Panc1 (cell line): ENCODE measurements at places on chromosomes 4 and X.

DNA sequence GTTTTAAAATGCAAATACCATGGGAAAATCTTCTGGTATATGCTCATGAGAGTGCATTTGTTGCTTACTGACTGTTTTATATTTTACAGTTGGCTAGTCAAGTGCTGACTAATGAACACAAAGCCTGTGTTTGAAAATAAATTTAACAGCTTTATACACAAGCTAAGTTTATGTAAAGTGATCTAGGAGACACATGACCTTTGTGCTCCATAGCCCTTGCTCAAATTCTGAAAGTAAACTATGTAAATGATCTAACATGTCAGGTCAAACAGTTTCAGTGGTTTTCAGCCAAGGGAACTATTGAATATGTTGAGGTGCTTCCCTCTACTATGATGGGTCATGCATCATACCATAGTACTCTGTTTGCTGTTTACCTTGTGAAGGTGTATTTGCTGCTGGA lies 36.7 kb downstream of the DIAPH2 start:
- DNase-seq = no peak

DNA sequence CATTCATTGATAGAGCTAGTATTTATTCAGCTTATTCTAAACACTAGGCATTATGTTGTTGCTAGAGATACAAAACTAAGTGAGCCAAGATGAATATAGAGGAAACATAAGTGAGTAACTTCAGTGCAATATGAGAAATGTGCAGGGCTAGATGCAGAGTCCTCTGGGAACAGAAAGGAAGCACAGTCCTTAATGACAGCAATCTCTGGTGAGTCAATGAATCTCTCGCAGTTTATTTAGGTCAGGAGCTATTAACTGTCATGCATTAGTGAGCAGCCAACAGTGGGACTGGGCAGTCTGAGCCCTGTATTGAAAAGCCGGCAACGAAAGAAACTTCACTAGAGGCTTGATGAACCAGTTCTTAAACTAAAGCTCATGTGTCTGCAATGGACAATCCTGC lies 598.1 kb upstream of the MAGEB2 start:
- DNase-seq = no peak

DNA sequence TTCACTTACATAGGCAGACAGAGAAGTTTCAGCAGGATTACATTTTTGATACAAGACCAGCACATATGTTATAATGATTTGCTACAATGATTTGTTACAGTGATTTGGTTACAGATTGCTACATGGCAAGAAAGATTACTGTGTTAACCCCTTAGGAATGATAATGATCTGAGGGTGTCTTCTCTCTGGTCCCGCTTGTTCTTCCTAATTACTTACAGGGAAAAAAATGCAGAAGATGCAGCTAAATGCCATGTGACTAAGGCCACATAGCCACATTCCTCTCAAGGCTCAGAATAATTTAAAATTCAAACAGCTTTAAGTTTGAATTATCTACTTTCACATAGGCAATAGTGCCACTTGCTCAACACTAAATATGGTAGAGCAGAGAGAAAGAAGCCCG lies 9.7 kb upstream of the LAP3 start:
- no peak for DNase-seq

GRCh38 chr4:141220271-141220670 lies 424 bp upstream of the ZNF330 start:
- no peak for DNase-seq

GRCh38 chrX:133838761-133839676 lies 146.4 kb downstream of the GPC3 start:
- DNase-seq = peak; percentile 5

GRCh38 chr4:117641519-117641918 lies 392.8 kb upstream of the NDST3 start:
- DNase-seq = no peak

GRCh38 chr4:153517159-153517558 lies 51.0 kb downstream of the TMEM131L start:
- DNase-seq = no peak

- DNase-seq = no peak
These were observed 213.6 kb downstream of the FBXO8 start for GRCh38 chr4:174069848-174070330.

GRCh38 chr4:173883821-173884220 lies 353.8 kb upstream of the HAND2 start:
- no peak for DNase-seq

GRCh38 chr4:180866933-180867643 lies 1376.1 kb upstream of the TENM3 start:
- DNase-seq = no peak

DNA sequence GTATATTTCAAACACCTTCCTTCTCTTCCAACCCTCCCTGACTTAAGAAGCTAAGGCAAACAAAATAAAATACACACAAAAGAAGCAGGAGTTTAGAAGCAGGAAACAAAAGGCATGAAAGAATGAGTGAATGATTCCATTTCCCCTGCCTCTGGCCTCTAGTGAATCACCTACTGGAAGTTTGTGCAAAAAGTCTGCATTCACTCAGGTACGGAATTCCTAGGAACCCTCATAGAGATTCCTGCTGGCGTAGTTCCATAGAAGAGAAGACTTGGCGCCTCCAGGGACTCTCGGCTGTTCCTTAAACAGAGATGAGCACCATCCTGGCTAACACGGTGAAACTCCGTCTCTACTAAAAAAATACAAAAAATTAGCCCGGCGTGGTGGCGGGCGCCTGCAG lies 125.9 kb upstream of the TBL1X start:
- DNase-seq = no peak

- DNase-seq = no peak
These were observed 405.8 kb upstream of the ADGRL3 start for GRCh38 chr4:60794372-60794771.

DNA sequence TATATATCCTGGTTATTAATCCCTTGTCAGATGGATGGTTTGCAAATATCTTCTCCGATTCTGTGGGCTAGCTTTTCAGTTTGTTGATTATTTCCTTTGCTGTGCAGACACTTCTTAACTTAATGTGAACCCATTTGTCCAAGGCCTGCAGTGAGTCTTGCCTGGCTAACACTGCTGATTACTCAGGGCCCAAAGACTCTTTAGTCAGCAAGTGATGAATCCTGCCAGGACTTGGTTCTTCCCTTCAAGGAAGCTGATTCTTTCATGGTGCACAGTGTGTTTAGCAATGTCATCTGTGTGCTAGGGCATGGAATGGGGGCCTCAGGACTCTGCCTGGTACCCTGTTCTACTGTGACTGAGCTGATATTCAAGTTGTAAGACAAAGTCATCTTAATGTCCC lies 81.8 kb upstream of the TEX13A start:
- DNase-seq = no peak

DNA sequence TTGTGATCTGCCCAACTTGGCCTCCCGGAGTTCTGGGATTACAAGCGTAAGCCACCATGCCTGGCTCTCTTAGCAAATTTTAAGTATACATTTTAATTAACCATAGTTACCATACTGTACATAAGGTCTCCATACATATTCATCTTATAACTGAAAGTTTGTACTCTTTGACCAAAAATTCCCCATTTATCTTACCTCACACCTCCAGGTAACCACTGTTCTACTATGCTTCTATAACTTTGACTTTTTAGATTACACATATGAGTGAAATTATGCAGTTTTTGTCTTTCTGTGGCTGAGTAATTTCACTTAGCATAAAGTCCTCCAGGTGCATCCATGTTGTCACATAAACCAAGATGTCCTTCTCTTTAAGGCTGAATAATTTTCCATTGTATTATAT lies 17.4 kb downstream of the C4orf51 start:
- DNase-seq = no peak

DNA sequence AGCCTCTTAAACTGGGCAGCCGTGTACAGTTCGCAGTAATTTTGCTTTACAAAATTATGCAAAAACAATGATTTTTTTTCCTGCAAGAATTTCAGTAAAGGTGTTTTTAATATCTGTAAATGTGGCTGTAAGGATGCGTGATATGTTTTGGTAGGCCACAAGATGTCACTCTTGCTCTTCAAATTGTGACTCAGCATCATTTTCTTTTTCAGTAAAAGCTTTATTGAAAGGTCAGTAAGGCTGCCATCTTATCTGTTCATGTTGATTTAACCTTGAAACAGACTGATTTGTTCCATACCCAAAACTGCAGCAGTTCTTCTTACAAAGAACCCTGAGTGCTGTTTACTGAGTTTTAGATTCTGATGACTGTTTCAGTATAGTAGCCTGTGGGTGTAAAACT lies 39.9 kb downstream of the TXLNG start:
- DNase-seq = no peak

DNA sequence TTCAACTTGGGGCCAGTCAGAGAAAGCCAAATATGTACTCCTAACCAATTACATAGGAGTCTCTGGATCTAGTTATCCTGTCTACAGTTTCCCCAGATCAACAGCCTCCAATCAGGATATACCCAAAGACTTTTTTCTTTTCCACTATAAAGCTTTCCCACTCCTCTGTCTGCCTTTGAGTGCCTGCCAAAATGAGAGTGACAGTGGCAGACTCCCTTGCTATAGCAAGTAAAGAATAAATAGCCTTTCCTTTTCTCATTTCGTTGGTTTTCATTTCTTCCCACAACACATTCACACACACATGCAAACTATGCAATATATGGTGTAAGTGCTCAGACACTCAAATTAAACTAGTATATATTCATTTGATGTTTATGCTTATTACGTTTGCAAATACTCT lies 302.4 kb upstream of the TACR3 start:
- no peak for DNase-seq

- DNase-seq = no peak
These were observed 66.1 kb upstream of the TLR3 start for GRCh38 chr4:186002853-186003252.

DNA sequence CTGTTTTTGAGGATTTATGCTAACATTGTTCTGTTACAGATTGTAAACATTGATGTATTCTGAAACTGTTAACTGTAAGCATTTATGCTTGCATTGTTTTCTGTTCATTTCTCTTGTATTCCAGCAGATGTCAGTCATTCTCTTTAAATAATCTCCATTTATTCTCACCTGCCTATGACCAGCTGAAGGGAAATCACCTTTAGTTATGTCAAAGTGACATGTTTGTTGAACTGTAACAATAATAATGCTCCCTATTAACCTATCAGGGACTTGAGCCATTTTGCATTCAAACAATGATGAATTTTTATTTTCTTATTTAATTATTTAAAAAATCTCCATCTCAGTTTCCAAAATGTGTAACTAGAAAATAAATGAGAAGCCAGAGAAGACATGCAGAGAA lies 58.0 kb downstream of the SPCS3 start:
- DNase-seq = no peak

GRCh38 chr4:169369634-169370033 lies 98.9 kb upstream of the SH3RF1 start:
- DNase-seq = no peak

GRCh38 chrX:107629540-107629909 lies 1.2 kb downstream of the PRPS1 start:
- DNase-seq = peak; percentile 13

DNA sequence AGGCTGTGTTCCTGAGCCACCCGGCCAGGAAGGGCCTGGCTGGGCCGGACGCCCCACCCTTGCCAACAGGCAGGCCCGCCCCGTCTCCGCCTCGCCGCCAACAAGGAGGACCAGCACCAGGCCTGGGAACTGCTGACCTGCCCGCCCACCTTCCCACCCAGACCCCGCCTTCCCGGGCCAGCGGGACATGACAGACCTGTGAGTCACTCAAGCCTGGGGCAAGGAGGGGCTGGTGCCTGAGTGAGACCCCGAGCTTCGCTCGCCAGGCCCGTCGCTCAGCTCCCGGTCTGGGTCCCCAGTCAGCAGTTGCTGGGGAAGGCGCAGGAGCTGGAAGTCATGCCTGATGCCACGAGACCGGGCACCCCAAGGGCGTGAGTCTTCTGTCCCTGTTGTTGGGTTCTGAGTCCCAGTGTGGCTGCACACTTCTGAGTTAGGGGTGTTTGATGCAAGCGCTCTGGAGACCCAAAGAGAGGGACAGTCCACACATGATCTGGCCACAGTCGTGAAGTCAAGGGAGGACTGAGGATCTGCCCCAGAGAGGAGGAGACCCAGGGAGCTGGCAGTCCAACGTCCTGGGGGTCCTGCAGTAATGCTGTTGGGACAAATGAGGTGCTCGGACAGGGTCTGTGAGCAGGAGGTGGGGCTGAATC lies at the start of gene DNASE1L1:
DNASE1L1 (minus strand) TSS at position 33 of the 650 bp plus-strand sequence. CDS start 3,686 bp downstream, outside the sequence.
- DNase-seq = no peak

DNA sequence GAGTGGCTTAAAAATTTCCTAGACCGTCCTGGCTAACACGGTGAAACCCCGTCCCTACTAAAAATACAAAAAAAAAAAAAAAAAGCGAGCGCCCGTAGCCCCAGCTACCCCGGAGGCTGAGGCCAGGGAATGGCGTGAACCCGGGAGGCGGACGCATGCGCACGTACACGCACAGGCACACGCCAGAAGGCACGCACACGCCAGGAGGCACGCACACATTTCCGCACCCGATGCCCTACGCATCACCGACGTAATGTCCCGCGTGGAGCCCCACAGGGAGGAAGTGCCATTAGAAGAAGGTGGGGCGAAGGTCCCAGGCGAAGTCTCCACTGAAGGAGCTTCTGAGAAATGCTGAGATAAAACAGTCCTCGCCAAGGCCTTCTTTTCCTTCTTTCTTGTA lies 41.4 kb downstream of the NLGN4X start:
- DNase-seq = no peak

GRCh38 chr4:14910411-14910810 lies 91.9 kb upstream of the CPEB2 start:
- DNase-seq = no peak

GRCh38 chr4:56092540-56092939 lies 143.8 kb downstream of the CEP135 start:
- DNase-seq = no peak

GRCh38 chrX:49172280-49172780 lies 632 bp downstream of the PLP2 start:
- no peak for DNase-seq

DNA sequence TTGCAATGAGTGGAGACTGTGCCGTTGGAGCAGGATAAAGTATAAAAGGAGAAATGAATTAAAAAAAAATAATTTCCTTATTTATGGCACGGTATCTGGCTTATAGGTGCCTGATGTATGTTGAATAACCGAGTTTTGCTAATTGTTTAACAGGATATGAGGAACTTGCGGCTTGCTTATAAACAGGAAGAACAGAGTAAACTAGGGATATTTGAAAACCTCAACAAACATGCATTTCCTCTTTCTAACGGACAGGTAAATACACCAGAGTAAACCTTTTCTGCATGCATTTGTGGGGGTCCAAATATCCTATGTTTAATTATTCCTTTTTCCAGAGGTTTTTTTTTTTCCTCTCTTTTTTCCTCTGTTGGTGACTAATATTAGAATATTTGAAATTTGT lies 36.8 kb downstream of the MTMR1 start:
- DNase-seq = no peak

DNA sequence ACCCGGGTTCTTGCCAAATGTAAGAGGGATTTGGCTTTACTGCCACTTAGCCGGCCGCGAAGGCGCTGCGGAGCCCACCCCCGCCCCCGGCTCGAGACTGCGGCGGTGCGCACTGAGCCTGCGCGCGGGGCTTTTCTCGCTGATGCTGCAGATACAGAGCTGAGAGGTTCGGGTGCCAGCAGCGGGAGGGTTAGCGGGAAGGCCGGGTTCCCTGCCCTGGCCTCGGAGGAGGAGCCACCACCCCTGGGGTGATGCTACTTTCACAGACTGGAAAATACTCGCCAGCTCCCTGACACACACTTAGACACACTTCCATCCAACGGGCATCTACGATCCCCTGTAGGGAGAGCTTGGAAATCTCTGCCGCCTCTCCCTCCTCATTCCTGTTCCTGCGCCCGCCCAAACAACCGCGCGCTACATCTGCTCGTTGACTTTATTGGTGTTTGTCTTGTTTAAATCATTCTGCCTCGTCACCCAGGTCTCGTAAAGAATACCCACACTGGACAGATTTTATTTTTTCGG lies 2.1 kb upstream of the PCDH7 start:
- DNase-seq = no peak
